Activated CD8-positive, alpha-beta memory T cell treated with anti-CD3 and anti-CD28 coated beads for 4 hours (primary cell): ENCODE measurements at places on chromosomes 5 and 9.

DNA sequence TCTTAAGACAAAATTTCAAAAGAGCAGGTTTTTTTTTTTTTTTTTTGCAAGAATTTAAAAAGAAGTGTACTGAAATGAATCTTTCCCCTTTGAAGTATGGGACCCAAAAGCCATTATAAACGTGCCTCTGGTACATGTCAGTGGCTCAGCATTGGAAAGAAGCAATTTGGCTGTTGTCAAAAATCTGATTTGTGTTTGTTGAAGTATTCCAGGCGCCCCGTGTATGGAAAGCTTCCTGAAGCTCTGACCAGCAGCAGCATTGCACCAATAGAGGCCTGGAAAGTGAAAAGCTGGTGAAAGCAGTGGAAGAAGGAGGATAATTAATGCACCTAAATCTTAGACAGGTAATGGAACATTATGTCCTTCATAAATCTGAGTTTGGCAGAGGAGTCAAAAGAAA is 215.0 kb downstream of the PARP8 start:
- DNase-seq: no peak

DNA sequence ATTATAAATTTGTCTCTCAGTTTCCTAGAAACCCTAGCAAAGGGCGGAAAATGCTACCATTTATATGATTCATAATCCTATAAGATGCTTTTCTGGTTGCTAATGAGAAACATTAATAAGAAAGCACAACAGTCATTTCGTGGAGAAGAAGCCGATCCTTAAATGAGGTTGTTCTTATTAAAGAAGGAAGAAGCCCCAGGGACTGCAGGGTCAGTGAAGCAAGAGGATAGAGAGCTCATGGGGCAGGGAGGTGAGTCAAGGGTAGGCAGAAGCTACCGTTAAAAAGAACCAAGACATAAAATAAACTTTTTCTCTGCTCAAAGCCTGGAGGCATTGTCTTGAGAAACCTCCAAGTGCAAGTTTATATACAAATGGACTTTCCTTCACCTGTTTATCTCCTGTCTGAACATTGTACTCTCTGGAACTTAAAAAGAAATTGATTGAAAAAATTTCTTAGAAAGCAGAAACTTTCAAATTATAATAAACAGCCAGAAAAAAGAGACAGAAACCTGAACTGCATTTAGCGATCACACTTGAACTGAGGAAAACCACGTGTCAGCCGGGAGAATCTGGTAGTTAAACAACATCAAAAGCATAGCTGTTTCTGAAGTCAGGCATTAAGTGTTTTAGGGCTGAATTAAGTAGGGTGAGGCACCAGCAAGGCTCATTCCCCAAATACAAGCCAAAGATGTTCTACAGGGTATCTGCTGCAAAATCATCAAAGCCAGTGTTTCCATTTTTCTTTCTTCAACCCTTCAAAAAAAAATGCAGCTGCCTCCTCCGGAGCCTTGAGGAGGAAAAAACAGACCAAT is 21.9 kb downstream of the HTR4 start:
- no peak for DNase-seq

DNA sequence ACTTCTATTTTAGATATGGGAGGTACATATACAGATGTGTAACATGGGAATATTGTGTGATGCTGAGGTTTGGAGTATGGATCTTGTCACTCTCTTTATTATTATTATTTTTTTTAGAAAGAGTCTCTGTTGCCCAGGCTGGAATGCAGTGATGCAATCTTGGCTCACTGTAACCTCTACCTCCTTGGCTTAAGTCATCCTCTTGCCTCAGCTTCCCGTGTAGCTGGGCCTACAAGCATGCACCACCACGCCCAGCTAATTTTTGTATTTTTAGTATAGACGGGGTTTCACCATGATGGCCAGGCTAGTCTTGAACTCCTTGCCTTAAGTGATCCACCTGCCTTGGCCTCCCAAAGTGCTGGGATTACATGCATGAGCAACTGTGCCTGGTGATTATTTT is 138.4 kb upstream of the SLC28A3 start:
- DNase-seq: no peak

DNA sequence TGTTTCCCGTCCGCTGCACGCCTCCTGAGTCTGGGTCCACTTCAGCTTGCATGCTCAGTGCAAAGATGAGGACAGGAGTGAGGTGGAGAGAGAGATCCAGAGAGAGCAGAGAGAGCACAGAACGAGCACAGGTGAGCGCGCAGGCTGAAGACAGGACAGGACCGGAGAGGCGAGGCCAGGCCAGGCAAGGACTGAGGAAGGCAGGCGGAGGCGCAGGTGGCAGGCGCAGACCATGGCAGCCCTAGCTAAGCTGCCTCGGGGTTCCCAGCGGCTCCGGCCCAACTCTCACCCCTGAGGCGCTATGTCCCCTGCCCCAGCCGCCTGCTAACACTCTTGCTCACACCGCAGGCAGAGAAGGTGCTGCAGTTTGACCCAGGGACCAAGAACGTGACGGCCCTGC is 9.7 kb downstream of the GRIN1 start:
- DNase-seq: no peak

DNA sequence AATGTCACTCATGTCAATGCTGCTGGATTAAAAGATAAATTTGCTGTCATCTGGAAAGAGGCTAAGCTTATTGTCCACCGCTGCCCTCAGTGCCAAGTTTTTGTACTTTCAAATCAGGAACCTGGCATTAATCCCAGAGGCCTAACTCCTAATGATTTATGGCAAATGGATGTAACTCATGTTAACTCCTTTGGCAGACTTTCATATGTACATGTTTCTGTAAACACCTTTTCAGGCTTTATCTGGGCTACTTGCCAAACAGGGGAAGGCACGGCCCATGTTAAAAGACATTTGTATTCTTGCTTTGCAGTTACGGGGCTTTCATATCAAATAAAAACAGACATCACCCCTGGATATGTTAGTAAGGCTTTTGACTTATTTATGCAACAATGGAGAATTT is 608.0 kb upstream of the ACO1 start:
- DNase-seq: no peak

GRCh38 chr5:4882186-4882585 is 257.9 kb upstream of the ADAMTS16 start:
- DNase-seq: no peak

DNA sequence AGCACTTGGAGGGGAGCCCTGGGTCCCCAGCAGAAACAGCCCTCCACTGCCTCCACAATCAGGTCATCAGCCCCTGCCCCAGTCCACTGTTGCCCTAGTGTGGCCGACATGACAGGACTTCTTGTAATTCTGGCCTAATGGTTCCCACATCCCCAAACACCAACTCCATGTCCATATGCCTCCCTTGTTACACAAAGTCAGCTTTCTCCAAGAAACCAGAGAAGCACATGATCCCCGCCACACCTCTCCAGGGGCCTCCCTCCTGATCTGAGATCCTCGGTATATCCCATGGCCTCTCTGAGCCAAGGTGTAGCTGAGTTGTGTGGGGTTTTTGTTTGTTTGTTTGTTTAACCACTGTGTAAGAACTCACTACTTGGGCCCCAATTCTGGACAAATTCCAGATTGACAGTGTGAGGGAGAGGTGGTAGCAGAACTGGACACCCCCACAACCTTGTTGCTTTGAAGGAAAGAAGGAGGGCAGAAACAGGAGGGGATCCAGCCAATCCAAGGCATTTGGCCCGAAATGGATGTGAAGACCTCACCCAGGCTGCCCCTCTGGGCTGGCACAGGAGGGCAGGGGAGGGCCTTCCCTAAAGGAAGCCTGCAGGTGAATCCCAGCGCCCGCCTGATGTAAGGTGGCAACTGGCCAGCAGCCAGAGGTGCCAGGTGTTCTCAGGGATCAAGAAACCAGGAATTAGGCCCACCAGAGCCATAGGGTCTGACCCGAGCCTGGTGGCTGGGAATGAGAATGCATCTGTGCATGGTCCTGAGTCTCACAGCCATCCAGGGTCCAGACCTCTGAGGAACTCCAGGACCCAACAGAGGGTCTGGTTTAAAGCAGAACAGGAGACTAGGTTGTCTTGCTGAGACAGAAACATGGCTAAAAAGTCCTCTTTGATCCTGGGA is 13.4 kb downstream of the IRF1 start:
- no peak for DNase-seq

DNA sequence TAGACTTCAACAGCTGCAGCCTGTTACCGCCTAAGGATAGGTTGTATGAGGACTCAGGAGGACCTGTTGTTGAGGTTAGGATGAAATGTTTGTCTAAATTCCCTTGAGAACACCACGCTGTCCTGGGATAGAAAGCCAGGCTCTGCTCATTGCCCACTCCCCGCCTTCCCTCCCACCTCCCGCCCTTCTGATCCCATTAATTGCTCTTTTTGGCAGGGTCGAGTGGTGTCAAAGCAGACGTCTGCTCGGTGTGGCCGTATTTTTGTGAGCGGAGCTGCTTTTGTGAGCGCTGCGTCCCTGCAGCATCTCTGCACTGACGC is 62.3 kb downstream of the SPATA31C2 start:
- DNase-seq: no peak

GRCh38 chr9:128285033-128285784 is 9.1 kb downstream of the SWI5 start:
- no peak for DNase-seq

DNA sequence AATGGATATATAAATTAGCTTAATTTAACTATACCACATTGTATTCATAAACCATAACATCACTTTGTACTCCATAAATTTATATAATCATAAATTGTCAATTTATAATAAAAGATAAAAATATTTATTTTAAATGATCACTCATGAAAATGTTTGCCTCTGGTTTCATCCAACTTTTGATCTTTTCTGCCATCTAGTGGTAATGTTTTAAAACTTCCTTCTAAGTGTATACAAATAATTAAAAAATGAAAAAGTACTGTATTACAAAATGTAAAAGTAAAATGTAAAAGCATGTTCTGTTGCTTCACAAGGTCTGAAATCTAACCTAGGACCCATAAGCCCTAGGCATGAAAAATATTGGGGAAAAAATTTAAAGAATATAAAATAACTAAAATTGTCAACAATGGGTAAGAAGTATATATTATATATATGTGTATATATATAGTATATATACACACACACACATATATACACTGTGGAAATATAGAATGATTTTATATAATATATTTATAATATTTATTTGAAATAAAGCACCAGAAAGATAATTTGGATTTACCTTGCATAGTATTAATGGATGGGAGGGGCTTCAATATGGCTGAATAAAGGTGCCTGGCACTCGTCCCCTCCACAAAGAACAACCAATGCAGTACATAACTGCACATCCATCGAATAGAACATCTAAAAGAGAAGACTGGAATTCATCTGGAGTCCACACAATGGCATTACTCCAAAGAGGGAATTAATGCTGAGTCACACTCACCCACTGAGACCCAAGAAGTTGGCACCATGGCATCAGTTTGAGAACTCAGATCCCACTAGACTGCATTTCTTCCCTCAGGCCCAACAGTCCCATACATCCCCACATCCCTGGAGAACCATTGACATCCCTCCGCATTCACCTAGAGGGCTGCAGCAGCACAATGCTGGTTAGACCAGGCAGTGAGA is 32.5 kb downstream of the ANXA1 start:
- DNase-seq: no peak

- DNase-seq: no peak
Observed at GRCh38 chr9:37438359-37438758, 15.9 kb downstream of the GRHPR start.

DNA sequence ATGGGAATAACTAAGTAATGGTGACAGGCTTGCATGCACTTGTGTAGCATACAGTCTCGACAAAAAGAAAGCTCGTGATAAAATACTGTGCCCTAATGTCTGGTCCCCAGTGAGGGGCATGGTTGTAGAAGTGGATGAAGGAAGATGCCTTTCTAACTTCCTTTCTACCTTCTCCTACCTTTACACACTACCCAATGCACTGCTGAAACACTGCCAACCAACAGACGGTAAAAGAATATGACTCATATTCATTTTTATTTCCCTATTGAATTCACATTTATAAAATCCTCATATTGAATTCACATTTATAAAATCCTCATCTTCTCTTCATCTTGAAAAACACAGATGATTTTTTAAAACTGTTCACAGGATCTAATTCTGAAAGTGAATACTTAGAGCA is 223.0 kb downstream of the PJA2 start:
- DNase-seq: no peak

GRCh38 chr5:143896966-143897365 is 85.0 kb downstream of the HMHB1 start:
- no peak for DNase-seq

DNA sequence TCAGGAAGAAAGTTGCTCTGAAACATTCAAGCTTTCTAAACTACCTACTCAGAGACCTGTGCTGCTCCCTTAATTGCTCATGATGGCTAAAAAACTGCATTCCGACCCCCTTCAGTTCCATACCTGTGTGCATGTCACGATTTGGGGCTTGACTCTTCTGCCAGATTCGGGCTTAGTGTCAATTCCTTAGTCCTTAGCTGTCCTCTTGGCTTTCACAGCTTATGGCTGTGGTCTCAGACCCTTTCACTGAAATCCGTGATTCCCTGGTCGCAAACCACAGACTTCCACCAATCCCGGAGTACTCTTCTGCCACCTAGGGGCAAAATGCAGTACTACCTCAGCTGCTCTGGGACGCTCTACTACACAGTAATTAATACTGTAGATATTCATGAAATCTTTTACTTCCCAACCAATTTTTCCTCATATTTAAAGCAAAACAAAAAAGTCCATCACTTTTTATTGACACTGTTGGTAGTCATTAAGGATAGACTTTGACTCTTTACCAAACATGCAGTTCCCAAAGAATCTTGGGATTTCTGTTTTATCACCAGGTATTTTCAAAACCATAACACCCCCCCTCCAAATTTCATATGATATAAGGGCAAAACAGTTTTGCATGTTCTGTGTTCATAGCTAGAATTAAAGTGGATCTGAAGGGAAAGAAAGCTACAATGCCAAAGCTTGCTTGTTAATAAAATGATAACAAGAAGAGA is 617.4 kb downstream of the SLCO4C1 start:
- no peak for DNase-seq

- DNase-seq: no peak
Observed at GRCh38 chr5:150295172-150295634, 5.6 kb upstream of the CAMK2A start.

GRCh38 chr5:128303593-128303992 is 220.0 kb downstream of the SLC12A2 start:
- no peak for DNase-seq

GRCh38 chr5:151001436-151001835 is 19.0 kb upstream of the GPX3 start:
- DNase-seq: no peak

- DNase-seq: no peak
Observed at GRCh38 chr5:168869615-168870227, 290.6 kb upstream of the PANK3 start.

GRCh38 chr9:127611603-127611898 is 526 bp upstream of the STXBP1 start:
- no peak for DNase-seq

DNA sequence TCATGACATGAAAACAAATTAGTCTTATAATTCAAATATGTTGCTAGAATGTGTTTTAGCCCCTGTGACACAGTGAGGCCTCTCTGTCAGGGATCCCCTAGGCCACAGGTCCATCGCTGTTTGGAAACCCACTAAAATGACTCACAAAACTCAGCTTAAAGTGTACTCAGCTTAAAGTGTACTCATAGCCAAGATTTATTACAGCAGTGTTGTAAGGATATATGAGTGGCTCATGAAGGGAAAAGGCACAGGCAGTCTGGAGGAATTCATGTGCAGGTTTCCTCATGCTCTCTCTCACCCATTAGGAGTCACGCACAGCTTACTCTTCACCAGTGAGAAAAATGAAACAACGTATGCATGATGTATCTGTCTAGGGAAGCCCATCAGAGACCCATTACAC is 24.4 kb upstream of the TGFBI start:
- no peak for DNase-seq
